ENCODE measurements at places on chromosomes 6 and 20.
A peak's percentile ranks its signal among the peaks of the same experiment; 100 is the strongest.

- DNase-seq, result no peak
Measured at GRCh38 chr6:63943826-63944225, 308.2 kb downstream of the PHF3 start.

GRCh38 chr6:41731561-41732086 is 3.8 kb downstream of the TFEB start:
- DNase-seq, result no peak

GRCh38 chr20:2797136-2797983 is 3.1 kb downstream of the CPXM1 start:
- no peak for DNase-seq

DNA sequence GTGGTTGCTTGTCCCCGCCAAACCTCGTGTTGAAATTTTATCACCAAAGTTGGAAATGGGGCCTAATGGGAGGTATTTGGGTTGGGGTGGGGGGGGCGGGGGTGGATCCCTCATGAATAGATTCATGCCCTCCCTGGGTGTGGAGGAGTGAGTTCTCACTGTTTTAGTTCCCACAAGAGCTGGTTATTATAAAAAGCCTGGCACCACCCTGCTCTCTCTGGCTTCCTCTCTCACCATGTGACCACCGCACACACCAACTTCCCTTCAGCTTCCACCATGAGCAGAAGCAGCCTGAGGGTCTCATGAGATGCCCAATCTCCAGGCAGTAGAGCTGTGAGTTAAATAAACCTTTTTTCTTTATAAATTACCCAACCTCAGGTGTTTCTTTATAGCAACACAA is 111.3 kb downstream of the PRDM1 start:
- no peak for DNase-seq

GRCh38 chr6:40714576-40715564 is 127.7 kb upstream of the LRFN2 start:
- DNase-seq, result peak; percentile 95

DNA sequence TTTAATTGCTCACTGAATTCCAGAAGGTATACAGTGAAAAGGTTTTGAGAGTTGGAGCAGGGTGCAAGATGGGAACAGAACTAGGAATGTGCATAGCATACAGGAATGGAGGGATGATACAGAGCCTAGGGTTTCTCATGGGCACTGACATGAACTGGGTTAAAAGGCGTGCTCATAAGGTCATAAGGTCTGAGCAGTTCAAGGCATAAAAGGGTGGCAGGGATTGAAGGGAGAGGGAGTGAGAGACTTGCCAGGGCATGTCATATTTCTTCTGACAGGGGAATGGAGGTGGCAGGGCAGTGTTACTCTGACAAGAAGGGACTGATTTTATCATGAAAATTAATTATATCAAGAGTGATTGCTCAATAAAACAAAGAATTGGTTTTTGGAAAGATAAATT is 4.7 kb downstream of the MLIP start:
- no peak for DNase-seq

DNA sequence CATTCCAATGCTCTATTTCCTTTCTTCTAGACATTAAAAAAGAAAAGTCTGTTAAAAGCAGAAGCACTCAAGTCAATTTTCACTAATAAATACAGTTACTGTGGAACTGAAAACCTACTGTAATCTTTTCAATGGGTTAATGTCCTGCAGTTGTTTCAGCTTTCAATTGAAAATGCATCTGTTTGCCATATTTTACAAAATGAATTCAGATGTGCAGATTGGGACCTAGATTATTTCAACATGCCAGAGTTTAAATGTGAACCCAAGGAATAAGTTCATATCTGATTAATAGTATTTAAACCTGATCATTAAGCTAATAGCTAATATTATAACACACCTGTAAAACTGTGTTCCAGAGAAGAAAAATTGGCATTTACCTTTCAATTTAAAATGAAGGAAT is 9.7 kb downstream of the SUPT3H start:
- no peak for DNase-seq

GRCh38 chr6:50966532-50966931 is 147.9 kb downstream of the TFAP2B start:
- DNase-seq, result no peak

GRCh38 chr6:43454696-43455530 is 435 bp downstream of the DLK2 start:
- DNase-seq, result peak; percentile 34

DNA sequence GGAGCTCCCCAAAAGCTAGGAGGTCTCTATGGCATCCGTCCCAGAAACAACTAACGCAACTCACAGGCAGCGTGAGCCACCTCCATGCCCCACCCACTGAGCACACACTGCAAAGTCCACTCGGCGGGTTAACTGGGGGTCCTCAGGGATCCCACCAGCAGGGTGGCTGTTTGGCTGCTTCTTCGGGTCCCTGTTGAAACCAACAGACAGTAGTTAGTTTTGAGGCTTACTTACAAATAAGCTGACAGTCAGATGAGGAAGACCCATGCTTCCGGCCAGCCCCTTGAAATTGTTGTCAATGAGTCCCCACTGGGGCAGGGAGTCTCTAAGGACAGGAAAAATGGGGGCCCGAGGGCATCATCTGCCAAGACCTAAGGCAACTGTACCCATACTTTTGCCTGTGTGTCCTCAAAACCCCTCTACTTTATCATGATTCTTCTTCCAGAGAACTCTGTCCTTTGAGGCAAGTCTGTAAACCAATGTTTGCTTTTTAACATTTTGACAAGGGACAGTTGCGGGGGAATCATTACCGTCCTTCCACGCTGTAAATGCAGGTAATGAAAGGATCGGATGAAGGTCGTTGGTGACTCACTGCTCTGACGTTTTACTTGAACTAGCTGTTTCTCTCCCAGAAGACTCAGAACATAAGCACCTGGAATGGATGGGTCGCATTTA is 2.2 kb upstream of the PCK1 start:
- no peak for DNase-seq

DNA sequence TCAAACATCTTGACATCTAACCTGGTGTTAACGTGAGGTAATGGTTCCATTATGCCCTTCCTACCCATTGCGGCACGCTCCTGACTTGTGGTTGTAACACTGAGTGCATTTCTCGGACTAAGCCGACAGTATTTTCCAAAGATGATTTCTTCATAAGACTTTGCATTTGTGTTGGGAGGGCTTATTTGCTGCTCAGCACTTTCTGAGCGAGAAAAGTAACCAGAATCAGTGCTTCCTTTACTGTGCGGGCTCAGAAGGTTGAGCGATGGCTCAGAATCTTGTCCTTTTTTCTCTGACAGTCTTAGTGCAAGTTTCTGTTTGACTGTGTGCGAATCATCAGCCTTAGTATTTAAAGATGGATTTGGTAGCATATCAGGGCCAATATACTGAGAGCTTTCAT is 171.7 kb downstream of the HIVEP2 start:
- no peak for DNase-seq

- DNase-seq, result no peak
Measured at GRCh38 chr20:42587427-42587826, 602.3 kb downstream of the PTPRT start.

Measured in NCI-H2029 (cell line).